Calu3 (cell line): ENCODE measurements at places on chromosomes 11 and 22. TPM values are rescaled to one million over a fixed set of nuclear protein-coding genes. Genes with fewer than 3 reads are reported as not detected.

- DNase-seq: no peak
Observed at GRCh38 chr11:9077164-9077563, 14.2 kb downstream of the SCUBE2 start.

The SHANK3 gene
- 2.1 and 2.5 TPM in 2 replicates for total RNA-seq

The UFD1 gene
- 87.8 and 95.7 TPM in 2 replicates for total RNA-seq

DNA sequence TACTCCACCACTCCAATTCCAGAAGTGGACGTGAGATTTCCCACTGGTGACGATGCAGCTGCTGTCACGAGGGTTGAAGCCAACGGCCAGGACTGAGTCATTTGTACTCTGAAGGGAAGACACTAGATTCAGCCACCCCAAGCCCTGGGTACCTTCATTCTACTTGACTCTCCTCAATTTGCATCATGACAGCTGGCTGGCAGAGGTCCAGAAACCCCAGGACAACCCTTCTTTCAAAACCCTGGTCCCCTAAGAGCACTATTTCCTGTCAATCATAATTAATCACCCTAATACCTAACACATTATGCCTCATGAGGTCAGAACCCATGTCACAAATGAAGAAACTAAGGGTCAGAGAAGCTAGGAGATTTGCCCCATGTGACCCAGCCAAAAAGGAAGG lies 4.9 kb downstream of the EML3 start:
- DNase-seq: no peak

DNA sequence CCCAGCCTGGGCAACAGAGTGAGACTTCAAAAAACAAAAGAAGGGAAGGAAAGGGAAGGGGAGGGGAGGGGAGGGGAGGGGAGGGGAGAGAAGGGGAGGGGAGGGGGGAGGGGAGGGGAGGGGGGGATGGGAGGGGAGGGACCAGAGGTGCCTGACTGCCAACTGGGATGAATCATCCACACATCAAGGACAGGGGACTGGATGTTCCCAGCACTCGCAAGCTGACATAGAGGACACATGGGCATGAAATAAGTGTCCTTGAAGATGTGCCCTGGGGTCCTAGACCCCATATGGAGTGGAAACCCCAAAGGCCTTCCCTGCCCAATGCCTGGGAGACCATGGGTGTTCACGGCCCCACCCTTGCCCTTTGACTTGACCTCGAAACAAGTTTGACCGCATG lies 19.8 kb downstream of the TST start:
- DNase-seq: no peak
